Activated CD8-positive, alpha-beta memory T cell treated with anti-CD3 and anti-CD28 coated beads for 4 hours (primary cell): ENCODE measurements at places on chromosomes 6 and 20.

DNA sequence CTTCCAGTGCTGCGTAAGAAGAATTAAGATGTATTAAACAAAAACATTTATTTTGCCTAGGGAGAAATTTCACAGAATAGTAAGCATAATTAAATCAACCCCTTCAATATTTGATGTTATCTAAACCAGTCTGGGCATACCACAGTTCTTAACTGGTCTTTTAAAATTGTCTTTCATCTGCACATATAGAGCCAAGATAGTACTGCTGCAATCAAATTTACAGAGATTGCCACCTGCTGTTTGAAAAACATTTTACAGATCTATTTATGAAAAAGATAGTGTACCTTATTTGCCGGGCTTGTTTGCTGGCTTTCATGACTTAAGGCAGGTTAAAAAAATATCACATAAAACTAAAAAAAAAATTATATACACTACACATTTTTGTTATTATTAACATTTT lies 323.2 kb downstream of the ADGRB3 start:
- no peak for DNase-seq

DNA sequence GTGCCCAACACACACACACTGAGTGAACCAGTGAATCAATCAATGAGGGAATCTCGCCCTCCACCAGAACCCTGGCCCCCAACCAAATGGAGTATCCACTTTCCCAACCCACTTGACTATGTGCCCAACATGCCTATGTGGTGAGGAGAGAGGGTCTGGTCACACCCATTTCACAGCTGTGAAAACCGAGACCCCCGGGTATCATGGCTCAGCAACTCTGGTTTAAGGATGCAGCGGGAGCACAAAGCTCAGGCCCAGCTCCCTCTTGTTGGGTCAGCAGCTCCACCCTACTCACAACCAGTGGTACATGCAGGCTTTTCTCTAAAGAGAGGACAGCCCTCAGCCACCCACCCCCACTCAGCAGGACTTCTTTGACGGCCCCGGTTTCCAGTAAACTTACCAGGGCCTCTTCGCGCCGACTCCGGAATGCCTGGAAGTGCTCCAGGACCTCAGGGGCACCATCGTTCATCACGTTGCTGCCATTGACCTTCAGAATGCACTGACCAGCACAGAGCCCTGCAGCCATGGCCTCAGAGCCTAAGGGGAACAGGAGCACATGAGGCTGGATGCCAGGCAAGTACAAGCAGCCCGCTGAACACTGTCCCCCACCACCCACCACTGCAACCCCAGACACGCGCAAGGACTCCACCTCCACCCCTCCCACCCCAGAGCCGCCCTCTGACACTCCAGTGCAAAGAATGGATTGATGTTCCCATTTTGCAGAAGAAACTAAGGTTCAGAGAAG lies 174.7 kb downstream of the PREX1 start:
- DNase-seq, result no peak

DNA sequence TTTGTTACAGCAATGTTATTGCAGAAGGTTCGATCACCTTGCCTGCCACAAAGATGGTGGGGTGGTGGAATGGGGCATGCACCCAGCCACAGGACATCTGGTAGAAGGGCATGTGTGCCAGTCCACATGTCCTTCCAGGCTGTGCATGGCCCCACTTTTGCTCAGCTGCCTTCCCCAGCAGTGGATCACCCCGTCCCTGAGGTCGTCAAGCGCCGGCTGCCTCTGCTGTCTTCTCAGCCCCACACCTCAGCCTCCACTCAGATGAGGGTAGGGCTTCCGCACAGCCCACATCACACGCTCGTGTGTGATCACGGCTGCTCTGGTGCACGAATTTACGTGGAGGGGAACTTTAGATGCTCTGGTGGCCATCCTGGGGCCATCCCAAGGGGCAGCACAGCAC lies 109.5 kb upstream of the PMEPA1 start:
- DNase-seq, result no peak

GRCh38 chr20:48608756-48609155 lies 219.0 kb downstream of the PREX1 start:
- DNase-seq, result no peak

GRCh38 chr6:145801021-145801420 lies 13.6 kb downstream of the FBXO30 start:
- no peak for DNase-seq

DNA sequence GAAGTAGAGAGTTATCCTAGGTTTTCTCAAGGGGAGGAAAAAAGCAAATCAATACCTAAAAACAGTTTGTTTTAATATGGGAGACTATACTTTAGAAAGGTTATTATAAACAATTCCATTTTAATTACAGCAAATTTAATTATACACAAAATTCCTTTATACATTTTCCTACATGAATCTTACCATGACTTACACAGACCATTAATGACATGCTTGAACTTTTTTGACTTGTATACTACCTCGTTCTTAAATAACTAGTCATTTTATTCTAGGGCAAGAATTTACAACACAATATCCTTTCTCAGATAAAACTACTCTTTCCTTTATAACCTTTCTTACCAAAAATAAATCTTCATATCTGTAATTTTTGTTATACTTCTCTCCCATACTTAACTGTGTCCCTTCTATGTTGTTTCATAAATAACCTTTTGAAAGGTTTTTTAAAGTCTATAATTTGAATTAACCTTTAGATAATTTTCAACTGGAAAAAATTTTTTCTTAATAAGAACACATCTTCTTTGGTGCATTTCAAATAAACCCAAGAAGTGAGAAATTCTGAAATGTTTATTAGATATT lies 729.4 kb downstream of the TENT5A start:
- no peak for DNase-seq

DNA sequence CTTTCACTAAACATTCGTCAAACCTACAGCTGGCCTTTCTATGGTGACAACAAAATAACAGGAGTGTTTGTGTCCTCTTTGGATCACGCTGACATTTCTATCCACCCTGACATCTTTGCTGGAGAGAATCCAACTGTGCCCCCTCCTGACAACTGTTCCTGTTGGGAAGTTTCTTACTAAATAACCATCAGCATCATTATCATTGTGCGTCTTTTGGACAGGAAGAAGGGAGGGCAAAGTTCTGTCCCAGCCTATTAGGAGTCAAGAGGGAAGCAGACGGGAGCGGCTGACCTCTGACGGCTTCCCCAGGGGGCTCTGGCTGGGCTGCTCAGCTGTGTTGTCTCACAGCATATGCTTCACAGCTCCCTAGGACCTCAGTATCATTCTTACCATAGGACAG lies 195.9 kb upstream of the SULF2 start:
- DNase-seq, result no peak

DNA sequence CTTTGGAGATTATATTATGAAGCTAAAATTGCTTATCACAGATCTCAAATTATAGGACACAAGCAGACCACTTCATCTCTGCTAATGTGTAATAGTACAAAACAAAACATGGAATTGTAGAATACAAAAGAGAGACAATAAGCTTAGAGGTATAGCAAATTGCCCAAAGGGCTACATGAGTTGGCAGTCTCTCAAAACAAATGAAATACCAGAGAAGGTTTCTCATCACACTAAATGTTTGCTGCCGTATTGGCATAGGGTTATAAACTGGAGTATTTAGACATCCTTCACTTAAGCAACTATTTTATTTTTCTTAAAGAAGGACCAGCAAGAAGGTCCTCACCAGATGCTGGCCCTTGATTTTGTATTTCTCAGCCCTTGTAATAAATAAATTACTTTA lies 5.9 kb upstream of the EYA4 start:
- no peak for DNase-seq

- DNase-seq, result no peak
Measured at GRCh38 chr6:166942393-166943168, 13.8 kb downstream of the RNASET2 start.

DNA sequence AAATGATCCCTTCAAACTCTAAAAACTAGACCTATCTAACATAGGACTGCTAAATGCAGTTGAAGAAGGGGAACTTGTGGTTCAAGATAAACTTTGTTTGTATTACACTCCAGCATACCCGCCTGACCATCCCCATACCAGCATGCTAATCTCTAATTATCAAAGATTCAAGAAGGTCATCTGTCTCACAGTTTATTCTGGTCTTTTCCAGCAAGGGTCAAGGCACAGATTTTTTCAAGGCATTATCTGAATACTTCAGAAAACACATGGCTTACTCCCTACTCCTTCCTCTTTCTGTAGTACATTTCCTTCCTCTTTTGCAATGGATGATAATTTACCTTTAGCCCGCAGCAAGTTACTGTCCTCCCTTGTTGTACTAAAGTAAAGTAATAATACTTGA lies 174.1 kb downstream of the PKHD1 start:
- no peak for DNase-seq

DNA sequence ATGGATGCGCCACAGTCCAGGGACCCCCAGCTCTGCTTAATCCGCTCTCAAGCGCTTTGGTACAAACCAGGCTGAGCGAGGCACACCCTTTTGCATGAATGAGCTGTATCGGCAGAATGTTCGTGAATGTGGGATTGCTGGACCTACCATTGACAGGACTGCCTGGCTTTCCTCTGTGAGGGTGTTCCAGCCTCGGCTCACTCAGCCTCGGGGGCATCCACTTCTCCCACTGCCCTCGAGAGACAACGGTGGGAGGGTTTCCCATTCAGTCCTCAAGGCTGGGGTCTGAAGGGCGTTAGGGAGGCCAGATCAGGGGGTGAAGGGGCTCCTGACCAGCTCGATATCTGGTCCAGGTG lies 17.4 kb downstream of the MDFI start:
- DNase-seq, result no peak

GRCh38 chr6:10369896-10370295 lies 45.0 kb downstream of the TFAP2A start:
- no peak for DNase-seq

GRCh38 chr20:7437311-7437710 lies 502.9 kb downstream of the HAO1 start:
- DNase-seq, result no peak

- no peak for DNase-seq
Measured at GRCh38 chr6:17930321-17930993, 57.0 kb downstream of the KIF13A start.

DNA sequence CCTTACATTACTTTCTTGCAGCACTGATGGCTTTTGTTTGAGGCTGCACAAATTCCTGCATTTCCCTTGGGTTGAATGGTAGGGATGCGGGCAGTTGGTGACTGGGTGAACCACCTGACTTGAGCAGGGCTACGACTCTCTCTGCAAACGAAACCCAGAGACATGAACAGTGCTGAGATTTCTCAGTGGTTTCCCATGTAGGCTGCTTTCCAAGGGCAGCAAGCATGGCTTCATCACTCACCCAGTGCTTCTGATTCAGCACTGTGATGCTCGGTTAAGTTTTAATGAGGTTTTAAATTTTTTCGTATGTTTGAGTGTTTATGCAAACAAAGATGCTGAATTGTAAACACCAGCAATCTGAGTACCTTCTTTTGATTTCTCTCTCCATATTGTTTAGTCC lies 127.2 kb downstream of the MTHFD1L start:
- no peak for DNase-seq

DNA sequence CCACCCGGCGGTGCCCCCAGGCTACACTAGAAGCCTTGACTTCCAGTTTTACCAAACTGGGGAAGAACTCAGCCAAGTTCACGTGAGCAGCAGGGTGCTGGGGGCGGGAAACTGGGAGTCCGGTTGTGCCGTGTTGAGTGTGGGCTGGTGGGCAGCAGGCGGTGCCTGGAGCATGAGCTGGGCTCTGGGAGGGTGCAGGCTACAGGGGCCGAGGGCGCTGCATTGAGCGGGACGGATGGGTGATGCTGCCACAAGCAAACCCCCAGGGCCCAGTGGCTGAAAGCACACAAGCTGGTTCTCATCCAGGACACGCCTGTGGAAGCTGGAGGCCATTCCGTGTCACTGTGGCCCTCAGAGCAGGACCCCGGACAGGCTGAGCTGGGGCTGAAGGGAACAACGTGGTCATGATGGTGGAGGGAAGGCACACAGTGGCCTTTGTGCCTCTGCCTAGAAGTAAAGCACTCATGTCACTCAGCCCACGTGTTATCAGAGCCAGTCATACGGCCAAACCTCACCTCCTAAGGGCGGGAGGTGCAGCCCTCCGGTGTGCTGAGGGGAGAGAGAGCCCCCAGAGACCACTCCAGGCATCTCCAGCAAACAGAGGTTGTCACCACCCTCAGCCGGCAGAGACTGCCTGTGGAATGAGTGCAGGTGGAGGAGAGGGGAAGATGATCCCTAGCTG lies 29.5 kb downstream of the RBM38 start:
- no peak for DNase-seq
